Stimulated activated CD8-positive, alpha-beta memory T cell treated with anti-CD3 and anti-CD28 coated beads, Interleukin-4, amount 100 ng/mL, for 4 hours (primary cell): ENCODE measurements at places on chromosomes 4 and X.

GRCh38 chr4:172390331-172390730, 577.1 kb downstream of the GALNTL6 start:
- no peak for DNase-seq

DNA sequence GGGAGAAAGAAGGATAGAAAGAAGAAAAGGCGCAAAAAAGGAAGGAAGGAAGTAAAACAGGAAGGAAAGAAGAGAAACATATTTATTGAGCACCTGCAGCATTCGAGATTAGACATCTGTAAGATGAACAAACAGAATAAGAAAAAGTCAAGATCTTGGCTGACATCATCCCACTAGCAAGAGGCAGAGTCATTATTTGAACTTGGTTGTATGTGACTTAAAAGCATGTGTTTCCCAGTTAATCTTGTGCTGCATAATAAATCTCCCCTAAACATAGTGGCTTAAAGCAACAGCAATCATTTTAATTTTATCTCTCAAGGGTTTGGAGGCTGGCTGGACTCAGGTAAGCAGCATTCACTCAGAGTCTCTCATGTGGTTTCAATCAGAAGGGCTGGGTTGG, 38.5 kb upstream of the COX7B2 start:
- DNase-seq = no peak

DNA sequence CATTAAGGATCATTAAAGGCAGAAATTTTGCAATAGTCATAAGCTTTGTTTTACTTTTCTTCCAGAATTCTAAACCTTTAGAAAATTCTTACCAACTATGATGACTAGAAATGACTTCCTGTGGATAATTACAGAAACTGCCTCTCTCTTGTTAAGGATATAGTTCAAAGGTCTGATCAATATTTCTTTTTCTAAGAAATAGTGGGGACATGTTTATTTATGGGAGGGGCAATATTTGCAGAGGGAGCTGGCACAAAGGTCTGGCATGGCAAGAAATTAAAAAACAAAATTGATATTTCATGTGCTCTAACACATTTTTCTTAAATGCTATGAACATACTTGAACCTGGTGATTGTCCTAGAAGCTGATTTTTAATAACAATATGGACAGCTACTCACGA, 448.9 kb downstream of the KCTD8 start:
- DNase-seq = no peak

DNA sequence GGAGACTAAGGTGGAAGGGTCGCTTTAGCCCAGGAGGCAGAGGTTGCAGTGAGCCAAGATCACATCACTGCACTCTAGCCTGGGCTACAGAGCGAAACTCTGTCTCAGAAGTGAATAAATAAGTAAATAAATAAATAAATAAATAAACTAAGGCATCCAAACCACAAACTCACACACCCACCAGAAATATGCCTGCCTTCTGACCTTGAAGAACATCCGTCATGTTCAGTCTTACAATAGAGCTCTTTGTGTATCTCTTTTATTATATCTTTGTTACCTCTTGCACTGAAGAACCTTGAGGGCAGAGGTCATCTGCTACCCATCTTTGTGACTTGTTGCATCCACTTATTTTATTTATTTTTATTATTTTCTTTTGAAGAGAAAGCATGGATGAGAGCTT, 71.6 kb downstream of the PRRG1 start:
- DNase-seq = no peak

DNA sequence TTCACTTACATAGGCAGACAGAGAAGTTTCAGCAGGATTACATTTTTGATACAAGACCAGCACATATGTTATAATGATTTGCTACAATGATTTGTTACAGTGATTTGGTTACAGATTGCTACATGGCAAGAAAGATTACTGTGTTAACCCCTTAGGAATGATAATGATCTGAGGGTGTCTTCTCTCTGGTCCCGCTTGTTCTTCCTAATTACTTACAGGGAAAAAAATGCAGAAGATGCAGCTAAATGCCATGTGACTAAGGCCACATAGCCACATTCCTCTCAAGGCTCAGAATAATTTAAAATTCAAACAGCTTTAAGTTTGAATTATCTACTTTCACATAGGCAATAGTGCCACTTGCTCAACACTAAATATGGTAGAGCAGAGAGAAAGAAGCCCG, 9.7 kb upstream of the LAP3 start:
- no peak for DNase-seq

- DNase-seq = no peak
These were observed 8.3 kb upstream of the LNX1 start for GRCh38 chr4:53599632-53600031.

- no peak for DNase-seq
These were observed 293.4 kb upstream of the BOD1L1 start for GRCh38 chr4:13920901-13921300.

GRCh38 chr4:5823542-5824211, 69.2 kb downstream of the CRMP1 start:
- no peak for DNase-seq

- no peak for DNase-seq
These were observed 62.7 kb downstream of the BMP15 start for GRCh38 chrX:50973199-50973598.

GRCh38 chr4:165199286-165199685, 8.1 kb upstream of the KLHL2 start:
- DNase-seq = no peak

GRCh38 chr4:60019180-60019579, 1180.9 kb upstream of the ADGRL3 start:
- DNase-seq = no peak

DNA sequence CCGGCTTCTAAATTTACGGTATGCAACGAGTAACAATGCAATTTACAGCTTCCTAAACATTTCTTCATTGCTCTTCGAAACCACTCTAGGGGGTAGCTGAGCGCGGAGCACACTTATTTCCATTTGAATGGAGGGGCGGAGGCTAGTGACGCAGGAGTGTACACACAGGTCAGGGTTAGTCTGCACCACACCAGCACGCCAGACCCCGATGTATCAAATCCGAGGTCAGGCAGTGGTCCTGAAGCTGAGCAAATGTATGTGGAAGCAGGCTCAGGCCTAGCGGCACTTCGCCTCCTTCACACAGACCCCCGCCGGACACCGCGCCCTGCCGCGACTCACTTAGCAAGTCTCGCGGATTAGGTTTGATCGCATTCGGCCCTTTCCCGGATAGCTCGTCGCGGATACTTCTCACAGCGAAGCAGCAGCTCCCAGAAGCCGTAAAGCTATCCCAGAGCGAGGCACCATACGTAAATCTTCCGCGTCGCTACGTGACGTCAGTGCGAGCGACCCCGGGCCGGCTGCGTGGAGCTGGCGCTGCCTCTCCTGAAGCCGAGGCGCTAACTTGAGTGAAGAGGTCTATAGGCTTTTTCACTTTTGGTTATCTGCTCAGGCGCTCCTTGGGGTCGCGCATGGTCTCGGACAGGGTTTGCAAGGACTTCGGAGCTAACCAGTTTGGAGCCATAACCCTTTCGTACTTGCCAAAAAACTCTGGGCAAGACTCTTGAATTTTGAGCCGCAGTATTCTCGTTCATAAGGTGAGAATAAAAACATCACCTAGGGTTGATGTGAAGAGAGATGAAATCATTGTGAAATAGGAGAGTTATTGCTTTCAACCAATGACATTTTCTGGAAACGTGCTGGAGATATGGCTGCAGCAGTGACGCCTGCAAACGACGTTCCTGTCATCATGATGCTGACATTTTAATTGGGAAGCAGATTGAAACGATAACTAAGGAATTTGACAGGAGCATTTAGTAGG, at the start of gene AASDH:
AASDH (minus strand) TSS at position 469 of the 979 bp plus-strand sequence. CDS start 3,192 bp downstream, outside the sequence.
- DNase-seq = peak; percentile 91

GRCh38 chrX:3371163-3371562, 24.7 kb upstream of the MXRA5 start:
- DNase-seq = no peak

GRCh38 chr4:110840221-110840654, 217.4 kb upstream of the PITX2 start:
- no peak for DNase-seq

DNA sequence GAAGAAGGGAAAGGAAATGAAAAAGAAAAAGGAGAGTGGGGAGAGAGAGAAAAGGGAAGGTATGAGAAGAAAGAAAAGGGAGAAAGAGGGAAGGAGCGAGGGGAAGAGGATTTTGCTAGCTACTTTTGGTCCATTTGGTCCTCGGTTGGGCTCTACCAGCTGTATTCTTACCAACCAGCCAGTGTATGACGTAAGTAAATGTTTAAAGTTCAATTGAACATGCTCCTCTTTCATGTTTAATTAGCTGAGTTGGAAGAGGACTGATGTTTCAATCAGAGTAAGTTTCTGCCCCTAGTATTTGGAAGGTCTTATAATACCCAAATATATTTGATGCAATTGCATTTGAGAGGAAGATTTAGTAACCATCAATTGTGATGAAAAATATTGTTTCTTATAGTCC, 424.0 kb upstream of the CXorf51B start:
- no peak for DNase-seq

- DNase-seq = no peak
These were observed 39.3 kb downstream of the MEPE start for GRCh38 chr4:87872028-87872427.

GRCh38 chrX:30713061-30713525, 59.9 kb downstream of the GK start:
- DNase-seq = peak; percentile 0

GRCh38 chr4:176404621-176405020, 84.9 kb downstream of the SPCS3 start:
- DNase-seq = no peak

DNA sequence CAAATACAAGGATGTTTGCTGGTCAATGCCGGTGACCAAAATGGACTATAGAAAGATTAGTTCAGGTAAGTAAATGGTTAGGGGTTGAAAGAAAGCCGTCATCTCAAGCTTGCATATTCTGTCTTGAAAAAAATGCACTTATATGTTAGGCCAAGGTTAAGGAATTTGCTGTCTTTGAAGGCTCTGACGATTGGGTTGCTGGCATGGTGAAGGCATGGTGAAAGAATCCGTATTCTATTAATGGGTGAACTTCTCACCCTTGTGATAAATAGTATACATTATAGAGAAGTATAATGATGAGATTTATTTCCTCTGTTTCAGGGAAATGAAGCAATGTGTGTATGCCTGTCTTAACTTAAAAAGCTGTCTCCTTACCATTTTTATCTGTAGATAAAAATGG, 132.6 kb downstream of the ADGRL3 start:
- no peak for DNase-seq

GRCh38 chrX:106401965-106402559, 209.7 kb upstream of the RADX start:
- DNase-seq = no peak

DNA sequence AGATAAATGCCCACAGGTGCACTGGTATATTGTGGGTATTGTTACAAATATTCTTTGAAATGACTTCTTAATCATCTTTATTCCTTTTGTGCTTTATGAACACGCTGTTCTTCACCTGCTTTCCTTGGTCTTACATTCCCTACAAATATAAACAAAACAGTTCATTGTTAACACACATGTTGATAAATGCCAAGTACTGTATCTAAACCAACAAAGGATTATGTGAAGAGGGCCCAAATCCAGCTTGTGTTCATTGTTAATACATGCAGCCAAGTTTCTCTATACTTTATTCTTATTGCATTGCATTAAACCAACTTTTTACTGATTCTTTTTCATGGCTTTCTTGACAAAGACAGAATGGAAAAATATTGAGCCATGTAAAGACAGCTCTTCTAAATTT, 42.8 kb downstream of the AREG start:
- no peak for DNase-seq

GRCh38 chr4:158422546-158422945, 99.1 kb upstream of the RXFP1 start:
- DNase-seq = no peak

- DNase-seq = no peak
These were observed 247.8 kb upstream of the DKK2 start for GRCh38 chr4:107283587-107284559.

GRCh38 chr4:145842224-145842887, 96.3 kb downstream of the ZNF827 start:
- DNase-seq = no peak

DNA sequence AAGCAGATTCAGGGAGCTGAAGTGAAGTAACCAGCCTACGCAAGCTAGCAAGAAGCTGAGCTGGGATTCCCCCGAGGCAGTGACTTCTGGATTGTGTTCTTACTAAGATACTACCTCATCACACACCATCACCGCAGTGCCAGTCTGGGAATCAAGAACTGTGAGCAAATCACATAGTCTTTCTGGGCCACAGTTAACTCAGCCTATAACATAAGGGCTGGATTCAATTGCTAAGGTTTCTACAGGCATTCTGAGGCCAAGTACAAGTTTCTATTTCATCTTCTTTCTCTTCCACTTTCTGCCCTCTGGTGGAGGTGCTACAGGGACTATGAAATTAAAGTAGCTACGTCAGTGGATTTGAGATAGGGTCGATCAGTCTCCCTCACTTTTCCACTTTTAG, 1.4 kb upstream of the CORIN start:
- no peak for DNase-seq

- DNase-seq = no peak
These were observed 83.0 kb downstream of the MAGEB17 start for GRCh38 chrX:16250296-16250695.

GRCh38 chr4:124631760-124632159, 80.8 kb downstream of the ANKRD50 start:
- no peak for DNase-seq

GRCh38 chr4:146176891-146177290, 1.4 kb downstream of the LSM6 start:
- no peak for DNase-seq

DNA sequence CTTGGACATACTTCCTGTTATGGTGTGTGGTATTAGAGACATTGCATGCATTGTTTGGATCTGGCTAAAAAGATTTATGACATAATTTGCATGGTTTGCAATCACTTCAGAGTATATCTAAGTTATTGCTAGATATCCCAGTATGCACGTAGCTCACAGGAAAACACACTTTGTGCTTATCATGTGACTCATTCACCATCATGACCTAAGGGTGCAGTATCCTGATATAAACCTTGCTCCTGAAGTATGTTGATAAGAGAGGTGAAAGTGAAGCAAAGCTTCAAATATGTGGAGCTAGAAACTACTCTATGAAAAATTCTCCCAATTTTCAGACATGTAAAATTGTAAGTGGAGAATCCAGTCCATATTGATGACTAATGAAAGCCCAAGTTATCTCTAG, 46.9 kb upstream of the GRXCR1 start:
- DNase-seq = no peak

GRCh38 chrX:47327902-47328301, 42.5 kb upstream of the ZNF157 start:
- DNase-seq = no peak

DNA sequence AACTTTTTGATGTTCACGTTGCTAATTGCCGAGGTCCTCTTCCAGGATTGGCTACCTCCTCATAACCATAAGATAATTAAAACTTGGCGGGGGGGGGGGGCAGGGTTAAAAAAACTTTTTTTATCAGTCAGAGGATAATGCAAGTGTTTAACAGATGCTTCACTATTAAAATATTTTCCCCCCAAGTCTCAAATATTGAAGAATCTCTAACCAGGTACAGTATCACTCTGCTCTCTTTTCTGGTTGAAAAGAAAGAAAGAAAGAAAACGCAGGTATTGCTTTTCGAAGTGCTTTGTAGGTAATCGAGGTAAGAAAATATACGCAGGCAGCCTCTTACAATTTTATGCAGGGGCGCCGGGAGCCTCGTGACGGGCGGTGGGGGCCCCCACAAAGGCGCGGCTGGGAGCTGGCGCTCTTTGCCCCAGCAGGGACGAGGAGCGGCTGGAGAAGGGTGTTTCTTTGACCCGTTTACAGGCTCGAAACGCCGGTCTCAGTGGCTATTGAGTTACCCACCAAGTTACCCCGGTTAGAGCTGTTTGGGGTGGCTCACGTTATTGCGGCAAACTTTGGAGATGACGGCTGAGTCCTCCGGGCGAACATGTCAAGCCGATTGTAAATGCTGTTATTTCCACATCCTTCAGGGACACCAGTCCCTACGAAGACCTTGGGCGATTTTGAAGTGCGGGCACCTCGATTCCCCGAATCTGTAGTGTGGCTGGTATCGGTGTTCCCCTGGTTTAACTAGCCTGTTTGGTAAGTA, 477 bp upstream of the HAND2 start:
- no peak for DNase-seq
